Activated CD8-positive, alpha-beta T cell treated with anti-CD3 and anti-CD28 coated beads, Interleukin-2, amount 10 ng/mL, durations not matched to agents 7 days and 5 days (primary cell): ENCODE measurements at places on chromosomes 5 and 9. TPM values are rescaled to one million over a fixed set of nuclear protein-coding genes. Genes with fewer than 3 reads are reported as not detected.

PLPP6 gene
- 5.2 TPM for total RNA-seq

GRCh38 chr9:630817-631216 lies 210.7 kb upstream of the DMRT1 start:
- no peak for DNase-seq

DNA sequence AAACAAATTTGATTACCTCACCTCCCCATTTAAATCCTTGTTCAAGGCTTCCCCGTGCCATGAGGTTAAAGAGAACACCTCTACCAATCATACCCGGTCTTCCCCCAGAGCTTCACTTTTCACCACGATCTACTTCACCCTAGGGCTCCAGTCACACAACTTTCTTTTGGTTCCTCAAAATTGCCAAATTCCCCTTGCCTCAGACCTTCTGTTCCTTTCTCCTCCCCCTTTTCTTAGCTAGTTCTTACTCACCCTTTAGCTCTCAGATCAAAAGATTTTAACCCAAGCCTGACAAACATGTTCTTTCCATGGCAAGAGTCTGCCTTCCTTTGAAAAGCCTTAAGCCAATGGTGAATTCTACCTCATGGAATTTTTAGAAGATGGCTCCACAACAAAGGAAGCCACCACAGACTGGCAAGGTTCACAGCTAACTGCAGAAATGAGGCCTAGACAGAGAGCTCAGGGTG lies 56.7 kb downstream of the MAPKAP1 start:
- DNase-seq = no peak

TRMO gene
- total RNA-seq = 19.2 TPM

LECT2 gene
- total RNA-seq = not detected
